ENCODE measurements at places on chromosomes 5 and 9.

DNA sequence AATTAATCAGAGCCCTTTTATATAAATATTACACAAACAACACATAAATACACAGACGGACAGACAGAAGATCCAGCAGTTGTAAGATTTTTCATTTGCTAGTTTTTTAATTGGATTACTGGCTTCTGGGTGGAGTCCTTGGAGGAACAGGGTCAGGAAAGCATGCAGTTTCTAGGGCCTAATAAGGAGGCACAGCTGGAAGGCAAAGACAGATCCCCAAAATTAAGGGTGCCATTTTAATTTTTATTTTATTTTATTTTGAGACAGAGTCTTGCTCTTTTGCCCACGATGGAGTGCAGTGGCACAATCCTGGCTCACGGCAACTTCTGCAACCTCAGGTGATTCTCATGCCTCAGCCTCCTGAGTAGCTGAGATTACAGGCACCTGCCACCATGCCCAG is 49.5 kb downstream of the PTGS1 start:
- no peak for DNase-seq

- no peak for DNase-seq
Observed at GRCh38 chr5:43141211-43141610, 20.5 kb downstream of the ZNF131 start.

DNA sequence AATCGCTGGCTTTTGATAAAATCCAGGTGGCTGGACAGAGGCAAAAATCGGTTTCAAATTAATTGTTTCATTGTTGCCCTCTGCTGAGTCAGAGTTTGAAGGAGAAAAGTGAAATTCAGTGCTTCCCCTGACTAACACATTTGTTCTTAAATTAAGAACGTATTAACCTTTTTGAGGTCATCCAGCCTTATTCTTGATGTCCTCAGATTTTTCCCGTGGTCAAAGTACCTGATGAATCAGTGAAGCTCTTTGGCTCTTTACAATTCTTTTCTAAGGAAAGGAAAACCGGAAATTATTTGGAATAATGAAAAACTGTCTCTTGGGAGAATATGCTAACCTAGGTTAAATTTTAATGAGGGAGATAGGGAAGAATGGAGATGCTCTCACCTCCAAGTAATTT is 21.6 kb downstream of the OSMR start:
- DNase-seq, result no peak

DNA sequence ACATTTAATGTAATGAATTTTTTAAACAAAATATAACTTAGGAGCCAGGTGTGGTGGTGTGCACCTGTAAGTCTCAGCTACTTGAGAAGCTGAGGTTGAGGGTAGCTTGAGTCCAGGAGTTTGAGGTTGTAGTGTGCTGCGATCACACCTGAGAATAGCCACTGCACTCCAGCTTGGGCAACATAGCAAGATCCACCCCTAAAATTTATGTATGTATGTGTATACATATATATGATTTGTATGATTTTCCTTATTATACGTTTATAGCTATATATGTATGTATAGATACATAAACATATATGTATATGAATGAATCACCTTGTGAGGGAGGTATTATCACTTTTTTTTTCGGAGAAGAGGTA is 653 bp upstream of the CCNI2 start:
- no peak for DNase-seq

GRCh38 chr5:109705596-109705995 is 15.9 kb downstream of the MAN2A1 start:
- no peak for DNase-seq

DNA sequence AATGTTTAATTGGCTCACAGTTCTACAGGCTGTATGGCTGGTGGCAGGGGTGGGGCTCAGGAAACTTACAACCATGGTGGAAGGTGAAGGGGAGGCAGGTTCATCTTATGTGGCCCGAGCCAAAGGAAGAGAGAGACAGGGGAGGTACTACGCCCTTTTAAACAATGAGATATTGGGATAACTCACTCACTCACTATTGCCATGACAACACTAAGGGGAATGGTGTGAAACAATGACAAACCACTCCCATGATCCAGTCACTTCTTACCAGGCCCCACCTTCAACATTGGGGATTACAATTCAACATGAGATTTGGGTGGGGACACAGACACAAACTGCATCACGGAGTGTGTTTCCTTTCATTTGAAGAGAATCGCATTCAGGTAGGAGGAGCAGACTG is 220.9 kb downstream of the GADD45G start:
- no peak for DNase-seq

- no peak for DNase-seq
Observed at GRCh38 chr9:127489471-127490115, 38.3 kb downstream of the LRSAM1 start.

- no peak for DNase-seq
Observed at GRCh38 chr5:95759634-95760033, 28.5 kb downstream of the RHOBTB3 start.

DNA sequence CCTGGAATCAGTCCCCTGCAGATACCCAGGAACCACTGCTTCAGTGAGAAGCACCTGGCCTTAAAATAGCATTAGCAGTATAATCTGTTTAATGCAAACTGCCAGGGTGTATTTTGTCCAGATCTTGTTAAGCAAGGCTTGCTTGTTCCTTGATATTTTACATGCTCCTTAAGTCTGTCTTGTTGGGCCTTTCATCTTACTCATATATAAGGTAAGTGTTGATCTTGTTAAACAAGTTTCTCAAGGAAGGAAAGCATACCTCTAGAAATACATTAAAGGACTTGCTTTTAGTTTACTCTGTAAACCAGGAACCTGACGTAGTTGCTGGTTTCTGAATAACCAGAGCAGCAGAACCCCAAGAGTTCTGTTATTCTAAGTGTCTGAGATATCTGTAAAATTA is 13.7 kb downstream of the HSPA4 start:
- DNase-seq, result no peak

- no peak for DNase-seq
Observed at GRCh38 chr9:107740088-107740980, 250.8 kb upstream of the KLF4 start.

DNA sequence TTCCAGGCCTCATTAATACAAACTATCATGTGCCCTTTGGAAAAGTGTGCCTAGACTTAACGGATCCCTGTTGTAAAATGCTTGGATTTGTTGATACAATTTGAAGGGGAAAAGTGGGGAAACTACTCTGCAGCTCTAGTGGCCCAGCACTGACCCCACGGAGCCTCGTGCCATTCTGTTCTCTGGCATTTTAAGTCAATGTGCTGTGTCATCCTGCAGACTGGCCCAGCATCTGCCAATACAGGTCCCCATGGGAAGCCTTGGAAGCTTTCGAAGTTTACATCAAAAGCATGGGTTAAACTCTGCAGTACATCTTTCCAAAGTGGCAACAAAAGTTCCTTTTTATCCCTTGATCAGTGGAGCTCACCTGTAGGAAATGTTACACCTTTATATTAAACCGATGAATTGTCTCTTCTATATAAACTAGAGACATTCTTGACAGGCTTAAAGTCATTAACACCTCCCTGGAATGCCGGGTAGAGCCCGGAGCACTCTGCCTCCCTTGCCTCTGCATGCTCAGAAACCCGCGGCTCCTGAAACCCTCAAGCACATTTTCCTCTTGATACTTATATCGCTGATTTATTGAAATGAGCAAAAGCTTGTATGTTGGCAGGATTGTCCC is 596.0 kb upstream of the ADAMTS16 start:
- no peak for DNase-seq

DNA sequence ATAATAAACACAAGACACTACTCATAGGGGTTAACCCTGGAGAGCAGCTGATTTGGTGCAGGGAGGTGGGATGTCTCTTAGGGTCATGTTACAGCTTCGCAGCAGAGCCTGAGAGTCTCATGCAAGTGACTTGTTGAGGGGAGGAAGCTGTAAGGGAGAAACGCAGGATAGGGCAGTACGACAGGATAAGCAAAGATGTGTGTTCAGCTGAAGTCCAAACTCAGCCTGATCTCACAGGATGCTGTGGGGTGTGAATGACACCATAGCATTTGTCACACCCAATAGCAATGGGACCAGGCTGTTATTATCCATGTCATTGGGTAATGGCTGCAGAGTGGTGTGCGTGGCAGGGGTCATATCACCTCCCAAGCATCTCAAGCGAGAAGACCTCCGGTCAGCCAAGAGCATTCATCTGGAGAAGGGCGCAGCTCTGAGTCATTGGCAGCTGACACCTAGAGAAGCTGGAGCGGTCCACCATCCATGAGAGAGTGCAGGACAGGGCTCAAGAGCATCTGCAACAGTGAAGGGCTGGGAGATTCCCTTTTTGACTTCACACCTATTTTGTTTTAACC is 49.2 kb upstream of the RPL26L1 start:
- DNase-seq, result peak; percentile 18

GRCh38 chr5:122779451-122779850 is 4.6 kb downstream of the SNX2 start:
- DNase-seq, result no peak

GRCh38 chr9:35923598-35923926 is 14.3 kb downstream of the SPAAR start:
- DNase-seq, result no peak

DNA sequence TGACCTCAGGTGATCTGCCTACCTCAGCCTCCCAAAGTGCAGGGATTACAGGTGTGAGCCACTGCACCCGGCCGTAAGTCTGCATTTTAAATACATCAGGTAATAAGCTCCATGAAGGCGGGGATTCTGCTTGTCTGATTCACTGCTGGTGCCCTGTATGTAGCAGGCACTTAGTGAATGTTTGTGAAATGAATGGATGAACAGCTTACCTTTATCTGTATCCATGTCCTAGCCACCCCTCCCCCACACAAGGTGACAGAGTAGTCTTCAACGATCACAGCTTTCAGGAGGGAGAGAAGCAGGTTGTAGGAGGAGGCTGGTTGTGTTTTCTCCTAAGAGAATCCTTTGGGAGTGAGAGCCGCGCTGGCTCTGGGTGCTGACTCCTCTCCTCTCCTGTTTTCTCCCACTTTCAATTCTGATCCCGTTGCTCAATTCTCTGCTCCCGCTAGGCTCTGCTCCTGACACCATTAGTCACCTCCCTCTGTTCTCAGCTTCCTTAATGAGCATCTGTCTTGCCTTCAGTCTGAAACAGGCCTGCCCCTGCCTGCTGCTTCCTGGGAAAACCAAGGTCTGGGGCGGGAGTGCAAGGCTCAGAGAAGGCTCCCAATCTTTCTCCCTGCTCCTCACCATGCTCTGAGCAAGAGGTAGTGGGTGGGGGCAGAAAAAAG is 88.8 kb upstream of the CTNNA1 start:
- no peak for DNase-seq

- DNase-seq, result no peak
Observed at GRCh38 chr9:16512281-16512680, 358.2 kb downstream of the BNC2 start.

DNA sequence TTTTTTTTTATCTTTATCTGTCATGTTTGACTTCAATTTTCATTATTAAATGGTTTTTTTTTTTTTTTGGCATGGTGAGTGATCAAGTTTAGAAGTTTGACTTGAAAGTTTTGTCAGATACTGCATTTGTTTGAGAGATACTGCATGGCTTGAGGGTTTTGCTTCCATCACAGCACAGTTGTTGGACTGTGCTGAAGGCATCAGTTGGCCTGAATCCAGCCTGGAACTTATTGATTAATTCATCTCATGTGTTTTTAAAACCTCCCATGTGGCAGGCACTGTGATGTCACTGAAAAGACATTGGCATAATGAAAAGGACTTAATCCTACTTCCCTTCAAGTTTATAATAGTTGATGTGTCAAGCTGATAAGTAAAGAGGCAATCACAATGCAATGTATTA is 128.4 kb downstream of the FGF10 start:
- no peak for DNase-seq

DNA sequence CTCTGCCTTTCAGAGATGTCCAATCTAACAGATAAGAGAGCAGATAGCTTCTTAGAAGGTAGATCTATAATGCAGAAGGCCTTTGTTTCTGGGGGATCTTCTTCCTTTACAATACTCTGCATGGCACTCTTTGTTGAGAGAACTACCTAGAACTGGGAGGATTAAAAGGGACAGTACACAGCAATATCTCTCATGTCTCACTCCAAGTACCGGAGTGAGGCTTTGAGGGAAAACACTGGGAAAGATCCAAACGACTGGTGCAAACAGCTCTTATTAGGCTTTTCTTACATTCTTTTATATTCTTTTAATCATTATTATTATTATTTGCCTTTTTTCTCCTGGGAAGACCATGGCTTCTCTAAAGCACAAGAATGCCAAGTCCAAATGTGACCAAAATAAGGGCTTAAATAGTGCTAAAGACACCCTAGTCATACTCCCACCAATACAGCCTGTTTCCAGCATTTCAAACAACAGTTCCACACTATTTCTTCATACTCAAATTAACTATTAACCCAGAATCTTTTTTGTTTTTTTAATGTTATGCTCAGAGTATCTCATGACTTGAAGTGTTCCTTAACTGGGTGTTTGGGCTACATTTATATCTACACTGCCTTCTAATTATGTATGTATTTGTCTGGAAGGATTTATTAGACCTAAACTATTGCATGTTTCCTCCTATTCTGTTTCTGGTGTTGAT is 52.7 kb downstream of the ABHD17B start:
- DNase-seq, result no peak

DNA sequence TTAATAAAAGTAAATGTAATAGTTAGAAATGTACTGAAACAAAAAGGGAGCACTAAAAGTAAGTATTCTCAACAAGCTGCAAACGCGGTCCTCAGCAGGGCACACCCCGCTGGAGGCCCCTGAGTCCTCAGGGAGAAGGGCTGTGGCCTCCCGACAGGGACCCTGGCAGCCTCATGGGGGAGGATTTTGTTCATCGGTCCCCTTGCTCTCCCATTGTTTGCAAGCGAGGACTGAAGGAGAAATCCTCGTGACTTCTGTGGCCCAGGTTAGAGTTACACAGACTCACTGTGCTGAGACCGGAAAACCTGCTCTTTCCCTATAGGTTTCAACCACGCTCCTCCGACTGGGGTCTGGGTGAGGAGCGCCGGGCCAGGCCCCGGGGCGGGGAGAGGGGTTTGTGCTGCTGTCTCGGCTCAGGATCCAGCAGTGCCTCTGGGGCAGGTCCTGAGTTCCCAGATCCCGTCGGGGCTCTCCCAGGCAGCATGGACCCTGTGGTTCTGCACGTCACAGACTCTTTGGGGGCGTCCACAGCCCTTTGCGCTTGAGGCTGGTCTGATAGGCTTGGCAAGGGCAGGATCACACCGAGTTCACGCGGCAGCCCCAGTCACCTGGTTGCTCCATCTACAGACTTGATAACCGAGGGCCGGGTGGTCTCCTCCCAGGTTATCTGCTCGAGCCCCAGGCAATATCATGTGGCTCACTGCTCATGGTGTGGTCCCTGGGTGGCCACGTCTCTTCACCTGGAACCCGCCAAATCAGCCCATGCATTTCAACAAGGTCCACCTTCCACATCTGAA is 38.8 kb downstream of the MRPL36 start:
- DNase-seq, result no peak

DNA sequence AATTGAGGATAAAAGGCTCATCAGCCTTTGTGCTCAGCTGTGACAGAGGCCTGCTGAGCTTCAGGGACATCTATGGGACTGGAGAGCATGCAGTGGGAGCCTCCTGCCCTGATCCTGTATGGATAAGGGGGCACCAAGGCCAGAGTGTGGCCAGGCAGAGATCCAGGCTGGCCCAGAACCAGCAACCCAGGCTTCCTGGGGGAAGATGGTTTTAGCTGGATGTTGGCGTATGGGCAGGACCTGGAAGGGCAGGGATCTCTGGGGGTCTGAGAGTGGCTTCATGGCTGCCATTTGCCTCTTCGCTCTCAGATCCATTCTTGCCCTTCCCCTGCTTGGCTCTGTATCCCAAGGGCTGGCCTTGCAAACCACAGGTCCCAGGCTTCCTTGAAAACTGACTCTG is 169.9 kb downstream of the MACROH2A1 start:
- DNase-seq, result no peak

- DNase-seq, result no peak
Observed at GRCh38 chr5:65483546-65484346, 2.0 kb upstream of the ADAMTS6 start.

- DNase-seq, result no peak
Observed at GRCh38 chr5:410911-411517, 32.0 kb upstream of the EXOC3 start.
